ENCODE measurements at places on chromosomes 12 and 14.
A peak's percentile ranks its signal among the peaks of the same experiment; 100 is the strongest.

- no peak for DNase-seq
These were observed 7.1 kb downstream of the IPO4 start for GRCh38 chr14:24181371-24182077.

DNA sequence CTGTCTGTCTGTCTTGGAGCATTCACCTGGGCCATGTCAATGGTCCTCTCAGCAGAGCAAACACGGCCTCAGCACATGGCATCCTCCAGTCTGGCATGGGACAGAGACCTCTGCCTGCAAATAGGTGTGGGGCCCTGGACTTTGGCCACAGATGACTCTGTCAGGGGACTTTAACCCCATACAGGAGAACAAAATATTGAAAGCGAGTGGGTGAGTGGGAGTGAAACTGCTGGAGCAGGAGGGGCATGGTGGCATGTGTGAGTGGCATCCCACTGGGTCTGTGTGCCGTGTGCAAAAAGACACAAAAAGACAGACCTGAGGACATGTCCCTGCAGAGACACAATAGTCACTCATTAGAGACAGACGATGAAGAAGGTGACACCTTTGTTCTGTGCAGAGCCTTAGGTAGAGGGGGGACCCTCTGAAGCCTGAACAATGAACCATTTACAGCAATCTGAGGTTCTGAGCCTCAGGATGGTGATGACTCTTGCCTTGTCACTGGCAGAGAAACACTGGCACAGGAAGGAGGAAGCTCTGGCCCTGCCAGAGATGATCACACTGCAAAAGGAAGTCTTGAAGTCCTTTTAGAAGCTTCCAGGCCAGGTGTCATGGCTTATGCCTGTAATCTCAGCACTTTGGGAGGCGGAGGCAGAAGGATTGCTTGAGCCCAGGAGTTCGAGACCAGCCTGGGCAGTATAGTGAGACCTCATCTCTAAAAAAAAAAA is 7.5 kb downstream of the LAG3 start:
- no peak for DNase-seq

DNA sequence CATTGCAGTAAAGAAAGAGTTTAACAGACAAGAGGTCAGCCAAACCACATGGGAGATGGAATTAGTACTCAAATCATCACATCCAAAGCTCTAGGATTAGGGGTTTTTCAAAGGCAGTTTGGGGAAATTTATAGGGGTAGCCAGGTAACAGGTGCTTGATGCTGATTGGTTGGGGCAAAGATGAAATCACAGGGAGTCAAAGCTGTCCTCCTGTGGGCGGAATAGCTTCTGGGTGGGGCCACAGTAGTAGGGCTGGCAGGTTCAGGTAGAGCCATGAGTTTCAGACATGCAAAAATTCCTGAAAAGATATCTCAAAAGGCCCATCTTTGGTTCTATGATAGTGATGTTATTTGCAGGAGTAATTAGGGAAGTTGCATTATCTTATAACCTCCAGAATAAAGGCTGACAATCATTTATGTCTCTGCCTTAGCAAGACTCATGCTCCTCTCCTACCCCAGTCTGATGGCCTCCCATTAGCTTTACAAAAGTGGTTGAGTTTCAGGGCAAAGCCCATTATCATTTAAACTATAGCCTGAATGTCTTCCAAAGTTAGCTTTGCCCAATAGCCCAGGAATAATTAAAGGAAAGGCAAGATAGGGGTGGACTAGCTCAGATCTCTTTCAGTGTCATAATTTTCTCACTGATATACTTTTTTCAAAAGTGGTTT is 42.1 kb upstream of the CNTN1 start:
- no peak for DNase-seq

DNA sequence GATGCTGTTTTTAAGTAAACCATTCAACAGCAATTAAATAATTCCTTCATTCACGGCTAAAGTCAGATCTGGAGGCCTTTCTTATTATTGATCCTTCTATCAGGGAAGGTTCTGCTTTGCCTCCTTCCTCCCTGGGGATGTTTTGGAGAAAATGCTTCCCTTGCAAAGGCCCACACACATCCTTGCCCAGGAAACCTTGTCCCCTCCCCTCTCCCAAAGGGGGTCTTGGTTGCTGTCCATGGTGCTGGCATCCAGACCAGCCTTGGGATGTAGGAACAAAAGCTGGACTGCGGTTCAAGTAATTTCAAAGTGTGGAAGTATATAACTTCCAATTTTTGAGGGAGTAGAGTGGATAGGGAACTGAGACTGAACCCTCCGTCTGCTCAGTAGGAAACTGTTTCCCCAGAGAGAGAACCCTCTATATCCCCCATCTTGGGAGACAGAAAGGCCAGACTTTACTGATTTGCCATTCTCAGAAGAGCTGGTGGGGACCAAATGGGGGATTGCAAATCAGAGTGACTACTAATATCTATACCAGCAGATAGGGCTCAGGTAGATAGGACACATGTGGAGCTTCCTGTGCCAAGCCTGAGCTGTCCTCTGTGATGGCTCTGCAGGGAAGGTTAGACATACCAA is 5.6 kb downstream of the MARCHF9 start:
- no peak for DNase-seq

DNA sequence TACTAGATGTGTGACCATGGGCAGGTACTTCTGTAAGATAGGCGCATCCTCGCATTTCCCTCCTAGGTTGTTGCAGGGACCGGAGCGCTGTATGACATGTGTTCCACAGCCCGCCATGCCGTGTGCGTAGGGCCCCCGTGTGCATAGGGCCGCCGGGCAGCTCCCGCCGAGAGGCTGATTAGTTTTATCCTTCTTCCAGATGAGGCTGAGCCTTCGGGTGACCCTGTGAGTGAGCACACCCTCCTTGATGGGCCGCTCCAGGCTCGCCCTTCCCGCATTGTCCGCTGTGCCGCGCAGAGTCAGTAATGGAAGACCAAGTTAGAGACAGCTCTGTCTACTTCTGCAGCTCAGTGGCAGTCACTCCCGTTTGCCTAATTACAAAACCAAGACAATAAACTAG is 72.9 kb upstream of the DYNC1H1 start:
- no peak for DNase-seq

DNA sequence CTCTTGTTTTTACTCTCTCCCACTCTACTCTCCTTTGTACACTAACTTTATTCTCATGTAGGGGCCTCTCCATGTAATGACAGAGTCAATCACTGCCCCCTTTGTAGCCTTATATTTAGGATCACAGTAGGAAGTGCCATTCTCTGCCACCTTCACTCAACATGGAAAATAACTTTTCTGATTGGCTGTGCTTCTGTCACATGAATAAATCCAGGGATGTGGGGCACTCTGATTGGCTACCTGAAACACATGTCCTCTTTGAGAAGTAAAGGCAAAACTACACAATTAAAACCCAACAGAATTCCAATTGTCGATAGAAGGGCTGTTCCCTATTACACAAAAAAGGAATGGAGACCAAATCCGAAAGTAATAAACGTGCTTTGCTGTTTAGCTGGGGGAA is at the start of gene RNASE9:
Gene RNASE9, minus strand, starts transcription at position 87 of the 400 bp plus-strand sequence.
- no peak for DNase-seq

DNA sequence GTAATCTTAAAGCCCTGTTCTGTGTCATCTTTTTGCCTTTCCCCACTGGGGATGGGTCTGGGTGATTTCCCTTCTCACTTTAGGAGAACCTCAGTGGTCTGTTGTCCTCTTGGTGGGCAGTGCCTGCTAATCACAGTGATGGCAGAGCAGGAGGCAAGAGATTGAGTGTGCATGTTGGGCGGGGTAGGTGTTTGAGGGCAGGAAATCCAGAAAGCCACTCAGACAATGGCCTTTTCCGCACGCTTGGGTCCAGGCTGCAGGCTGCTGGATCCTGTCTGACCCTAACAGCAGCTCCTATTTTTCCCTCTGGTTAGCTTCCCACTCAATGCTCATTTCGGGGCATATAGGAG is 13.7 kb upstream of the ITGA5 start:
- no peak for DNase-seq

DNA sequence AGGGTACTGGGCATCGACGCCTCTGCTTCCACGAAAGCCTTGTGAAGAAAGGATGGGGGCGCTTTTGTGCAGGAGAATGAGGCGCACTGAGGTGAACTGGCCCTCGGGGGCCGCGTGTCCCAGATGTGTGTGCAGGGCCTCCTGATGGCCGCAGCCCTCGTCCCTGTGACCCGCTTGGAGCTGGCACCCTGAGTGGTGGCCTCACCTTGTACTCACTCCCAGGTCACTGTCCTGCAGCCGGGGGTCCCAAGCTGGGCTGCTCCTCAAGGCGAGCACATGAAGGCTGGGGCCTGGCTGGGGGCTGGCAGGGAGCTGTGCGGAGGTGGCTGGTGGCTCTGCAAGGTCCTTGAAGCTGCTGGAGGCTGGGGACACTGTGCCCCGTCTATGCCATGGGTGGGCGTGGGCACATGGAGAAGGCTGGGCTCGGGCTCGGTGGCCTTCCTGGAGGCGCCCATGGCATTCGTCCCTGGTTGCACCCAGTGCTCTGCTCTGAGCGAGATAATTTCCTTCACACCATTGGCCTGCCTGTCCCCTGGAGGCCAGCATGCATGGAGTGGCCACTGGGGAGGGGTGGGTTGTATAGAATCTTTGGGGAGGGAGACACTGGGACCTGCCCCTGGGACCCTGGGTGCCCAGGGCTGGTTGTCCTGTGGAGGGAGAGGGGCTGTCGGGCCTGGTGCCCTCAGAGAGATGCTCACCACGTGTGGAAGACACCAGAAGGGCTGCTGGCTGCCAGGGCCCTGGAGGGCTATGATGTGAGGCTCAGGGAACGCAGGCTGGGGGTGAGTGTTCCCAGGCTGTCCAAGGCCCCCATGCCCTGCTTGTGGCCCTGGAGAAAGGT is 79.3 kb downstream of the TMEM121 start:
- no peak for DNase-seq

GRCh38 chr12:121472150-121472905 is 72.4 kb downstream of the RNF34 start:
- DNase-seq, result no peak

DNA sequence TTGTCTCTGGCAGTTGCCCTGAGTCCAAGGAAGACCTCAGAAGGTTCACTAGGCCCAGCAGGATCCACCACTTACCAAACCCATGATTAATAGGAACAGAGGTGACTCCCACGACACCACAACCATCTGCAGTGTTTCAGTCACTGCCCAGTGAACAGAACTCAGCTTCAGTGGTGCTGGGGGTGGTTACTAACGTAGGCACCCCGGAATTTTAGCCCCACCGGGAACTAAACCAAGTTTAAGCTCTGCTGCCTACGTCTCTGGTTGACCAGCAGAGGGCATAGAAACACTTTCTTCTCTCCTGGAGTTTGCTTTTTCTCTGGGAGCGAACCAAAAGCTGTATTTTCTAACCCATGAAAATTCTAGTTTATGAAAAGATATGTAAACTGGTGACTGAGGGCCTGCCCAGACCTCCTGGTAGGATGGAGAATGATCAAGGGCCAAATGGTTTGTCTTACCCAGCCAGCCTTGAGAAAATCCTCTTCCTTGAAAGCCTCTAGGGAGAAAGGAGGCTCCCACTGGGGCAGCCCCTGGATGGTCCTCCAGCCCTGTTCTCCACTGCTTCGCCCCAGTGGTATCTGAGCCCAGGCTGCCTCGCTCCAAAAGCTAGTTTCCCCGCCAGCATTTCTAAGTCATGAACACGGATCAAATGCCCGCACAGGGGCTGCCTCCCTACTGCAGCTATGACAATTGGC is 379.8 kb downstream of the DPF3 start:
- DNase-seq, result peak; percentile 59

DNA sequence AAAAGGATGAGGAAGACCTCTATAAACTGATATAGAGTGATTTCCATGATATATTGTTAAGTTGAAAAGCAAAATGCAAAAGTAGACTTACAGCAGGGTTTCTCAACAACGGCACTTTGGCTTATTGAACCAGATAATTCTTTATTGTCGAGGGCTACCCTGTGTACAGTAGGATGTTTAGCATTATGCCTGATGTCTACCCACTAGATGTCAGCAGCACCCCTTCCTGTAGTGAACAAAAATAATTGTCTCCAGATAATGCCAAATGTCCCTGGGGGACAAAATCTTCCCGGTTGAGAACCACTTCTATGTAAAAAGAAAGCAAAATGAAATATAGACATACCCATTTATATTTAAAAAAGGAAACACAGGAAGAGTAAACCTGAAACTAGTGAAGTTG is 32.4 kb downstream of the ABCD2 start:
- DNase-seq, result peak; percentile 41

GRCh38 chr14:75258079-75258802 is 20.4 kb upstream of the FOS start:
- DNase-seq, result no peak

DNA sequence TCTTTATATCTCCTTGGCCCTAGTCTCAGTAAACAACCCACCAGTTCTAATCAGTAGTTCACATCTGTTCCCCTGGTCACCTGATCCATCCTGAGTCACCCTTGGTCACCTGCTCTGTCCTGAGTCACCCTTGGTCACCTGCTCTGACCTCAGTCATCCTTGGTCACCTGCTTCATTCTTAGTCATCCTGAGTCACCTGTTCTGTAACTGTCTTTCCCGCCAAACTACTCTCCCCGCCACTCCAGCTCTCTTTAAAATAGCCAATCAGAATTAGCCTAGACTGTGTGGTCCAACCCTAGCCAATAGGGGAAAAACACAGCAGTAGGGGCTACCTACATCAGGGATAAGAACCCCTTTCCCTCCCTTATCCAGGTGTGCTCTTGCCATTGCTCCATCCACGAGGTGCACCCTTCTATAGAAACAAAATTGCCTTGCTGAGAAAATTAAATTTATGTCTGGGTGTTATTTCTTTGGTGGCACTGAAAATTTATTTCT is 245.4 kb upstream of the DIO3 start:
- DNase-seq, result no peak

- DNase-seq, result no peak
These were observed 6.8 kb downstream of the ALDH1L2 start for GRCh38 chr12:105077435-105077834.

GRCh38 chr12:108360487-108360886 is 21.4 kb upstream of the CMKLR1 start:
- no peak for DNase-seq

- DNase-seq, result no peak
These were observed 1231.2 kb upstream of the FLRT2 start for GRCh38 chr14:84298663-84299195.

DNA sequence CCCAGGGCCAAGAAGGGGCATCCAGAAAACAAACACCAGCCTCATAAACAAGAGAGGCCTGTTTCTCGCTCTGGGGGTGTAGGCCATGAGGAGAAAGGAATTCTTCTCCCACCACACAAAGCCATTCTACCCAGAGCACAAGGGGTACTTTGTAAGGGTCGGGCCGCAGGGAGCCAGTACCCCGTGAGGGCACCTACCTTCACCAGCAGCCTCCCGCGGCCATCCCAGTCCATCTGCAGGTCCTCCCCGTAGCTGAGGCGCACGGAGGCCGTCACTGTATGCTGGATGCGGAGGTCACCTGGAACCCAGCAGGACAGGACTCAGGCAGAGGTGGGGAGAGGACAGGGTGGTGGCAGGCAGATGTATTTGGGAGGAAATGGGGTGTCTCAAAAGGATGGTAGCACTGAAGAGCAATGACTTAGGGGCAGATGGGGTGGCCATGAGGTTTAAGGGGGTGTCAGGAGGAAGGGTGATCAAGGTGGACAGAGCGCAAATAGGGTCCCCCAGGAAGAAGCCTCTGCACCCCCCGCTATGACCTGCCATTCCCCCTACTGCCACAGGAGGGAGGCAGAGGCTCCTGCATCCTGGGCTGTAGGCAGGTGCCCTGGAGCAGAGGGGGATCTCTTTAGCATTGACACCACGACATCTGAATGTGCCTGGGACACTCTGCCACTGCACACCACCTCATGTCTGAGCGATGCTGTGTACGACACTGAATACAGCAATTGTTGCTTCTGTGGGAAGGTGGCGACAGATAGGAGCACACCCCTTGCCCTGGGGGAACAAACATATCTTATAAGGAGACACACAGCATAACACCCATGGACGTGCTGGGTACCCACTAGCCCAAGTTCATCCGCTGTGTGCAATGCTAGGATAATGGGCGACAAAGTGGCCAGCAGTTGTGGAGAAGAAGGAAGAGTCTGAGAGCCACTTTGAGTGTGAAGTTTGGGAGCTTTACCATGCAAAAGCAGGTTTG is 61.4 kb downstream of the VWF start:
- peak; percentile 69 for DNase-seq
